ENCODE measurements at places on chromosomes 5 and 9.

DNA sequence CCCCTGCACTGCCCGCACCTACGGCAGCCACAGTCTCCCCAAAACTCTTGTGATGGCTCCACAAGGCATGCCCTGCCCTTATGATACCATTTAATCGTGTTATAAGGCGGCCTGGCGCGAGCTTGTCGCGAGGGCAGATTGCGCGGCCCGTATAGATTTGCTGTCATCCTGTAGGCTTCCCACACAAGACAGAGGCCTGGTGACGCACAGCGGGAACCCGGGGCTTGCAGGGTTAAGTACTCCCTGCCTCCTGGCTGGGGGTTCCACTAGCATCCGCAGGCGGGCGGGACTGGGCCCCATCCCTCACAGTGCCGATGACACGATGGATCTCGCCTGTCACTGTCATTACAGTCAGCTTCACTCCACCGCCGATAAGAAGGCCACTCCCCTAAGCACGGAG, 364.9 kb upstream of the IRX2 start:
- DNase-seq = no peak

DNA sequence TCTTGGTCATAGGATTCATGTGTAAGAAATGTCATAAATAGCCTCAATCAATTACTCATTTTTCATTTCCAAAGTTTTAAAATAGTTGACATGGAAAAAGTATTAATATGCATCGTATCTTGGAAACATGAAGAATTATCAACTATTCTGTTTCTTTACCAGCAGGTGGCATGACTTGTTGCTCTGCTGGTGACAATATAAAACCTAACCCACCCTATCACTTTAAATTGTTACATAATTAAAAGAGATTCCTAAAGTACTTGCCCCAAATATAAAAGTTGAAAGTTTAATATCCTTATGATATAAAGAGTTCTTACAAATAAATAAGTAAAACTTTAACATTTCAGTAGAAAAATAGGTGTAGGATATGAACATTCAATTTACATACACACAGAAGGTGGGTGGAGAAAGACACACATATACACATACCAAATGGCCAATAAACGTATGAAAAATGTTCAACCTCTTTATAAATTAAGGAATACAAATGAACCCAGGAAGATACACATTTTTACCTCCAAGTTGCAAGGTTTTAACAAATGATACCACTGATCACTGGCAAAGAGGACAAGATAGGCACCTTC, 30.6 kb downstream of the MAP1B start:
- no peak for DNase-seq

DNA sequence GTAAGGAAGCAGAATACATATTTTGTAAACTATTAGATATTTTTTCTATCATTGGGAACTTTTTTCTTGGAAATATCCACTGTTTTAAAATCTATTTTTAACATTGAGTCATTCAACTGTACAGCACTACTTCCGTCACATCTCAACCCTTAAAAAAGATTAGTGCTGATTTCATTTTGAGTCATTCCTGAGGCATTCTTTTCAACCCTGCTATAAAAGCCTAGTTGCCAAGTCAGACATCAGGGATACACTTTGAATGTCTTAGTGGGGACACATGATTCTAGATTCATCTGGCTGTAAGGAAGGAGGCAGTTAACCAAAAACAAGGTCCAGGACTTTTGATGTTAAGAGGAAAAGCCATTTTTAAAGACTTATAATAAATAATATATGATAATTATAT, 160.9 kb downstream of the GIN1 start:
- DNase-seq = no peak

DNA sequence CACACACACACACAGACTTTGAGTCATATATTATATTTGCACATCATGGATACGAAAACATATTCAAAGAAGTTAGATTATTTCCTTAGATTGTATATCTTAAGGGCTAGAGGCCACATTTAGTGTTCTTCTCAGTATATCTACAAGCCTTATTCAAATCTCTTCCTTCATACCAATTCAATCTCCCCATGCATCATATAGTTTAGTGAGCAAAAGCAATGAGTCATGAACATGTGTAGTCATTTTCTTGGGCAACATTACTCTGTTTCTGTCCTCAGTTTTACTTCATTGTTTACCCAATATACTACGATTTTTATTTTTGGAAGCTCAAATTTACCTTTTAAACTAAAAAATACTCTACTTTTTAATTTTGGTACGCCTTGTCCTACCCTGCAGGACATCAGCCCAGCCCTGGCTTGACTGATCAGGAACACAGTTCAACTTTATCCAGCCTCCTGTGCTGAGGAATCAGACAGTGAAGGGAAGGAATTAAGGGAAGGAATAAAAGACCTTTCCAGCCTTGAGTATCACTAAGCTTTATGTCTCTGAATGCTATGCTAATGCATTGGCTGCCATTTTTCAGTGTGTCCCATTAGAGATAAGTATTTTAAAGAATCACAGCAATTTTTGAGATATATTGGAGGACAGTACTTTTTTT, 101.7 kb upstream of the FST start:
- DNase-seq = no peak

DNA sequence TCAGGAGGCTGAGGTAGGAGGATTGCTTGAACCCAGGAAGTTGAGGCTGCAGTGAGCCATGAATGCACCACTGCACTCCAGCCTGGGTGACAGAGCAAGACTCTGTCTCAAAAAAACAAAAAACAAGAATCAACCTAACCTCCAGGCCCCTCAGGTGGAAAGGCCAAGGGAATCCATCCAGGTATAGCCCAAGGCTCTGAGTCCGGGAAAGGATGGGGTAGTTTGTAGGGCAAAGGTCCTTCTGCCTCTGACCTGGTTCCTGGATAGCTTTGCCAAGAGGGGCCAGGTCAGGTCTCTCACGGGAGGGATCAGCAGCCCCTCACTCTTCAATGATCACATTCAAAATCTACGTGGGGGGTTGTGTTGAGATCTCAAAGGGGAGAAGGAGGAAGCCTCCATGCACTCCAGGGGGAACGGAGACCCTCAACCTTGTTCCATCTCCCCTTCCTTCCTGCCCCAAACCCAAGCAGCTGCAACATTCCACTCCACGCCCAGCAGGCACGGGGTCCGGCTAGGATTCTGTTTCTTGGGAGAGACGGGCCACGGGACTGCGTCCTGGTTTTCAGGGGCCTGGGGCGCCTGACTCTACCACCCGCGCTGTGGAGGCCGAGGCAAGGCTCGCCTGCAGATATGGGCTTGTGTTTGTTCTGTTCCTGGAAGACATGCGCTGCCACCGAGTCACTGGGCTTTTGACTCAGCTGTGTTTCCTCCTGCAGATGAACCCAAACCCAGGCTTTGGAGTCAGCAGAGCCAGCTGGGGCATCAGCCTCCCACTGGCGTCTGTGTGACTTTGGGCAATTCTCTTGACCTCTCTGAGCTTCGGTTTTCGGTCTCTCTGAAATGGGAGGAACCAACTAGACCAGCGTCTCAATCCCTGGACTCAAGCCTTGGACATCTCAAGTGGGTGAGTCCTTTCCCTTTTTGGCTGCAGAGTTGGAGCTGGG, 35.5 kb downstream of the PLPP7 start:
- DNase-seq = no peak

DNA sequence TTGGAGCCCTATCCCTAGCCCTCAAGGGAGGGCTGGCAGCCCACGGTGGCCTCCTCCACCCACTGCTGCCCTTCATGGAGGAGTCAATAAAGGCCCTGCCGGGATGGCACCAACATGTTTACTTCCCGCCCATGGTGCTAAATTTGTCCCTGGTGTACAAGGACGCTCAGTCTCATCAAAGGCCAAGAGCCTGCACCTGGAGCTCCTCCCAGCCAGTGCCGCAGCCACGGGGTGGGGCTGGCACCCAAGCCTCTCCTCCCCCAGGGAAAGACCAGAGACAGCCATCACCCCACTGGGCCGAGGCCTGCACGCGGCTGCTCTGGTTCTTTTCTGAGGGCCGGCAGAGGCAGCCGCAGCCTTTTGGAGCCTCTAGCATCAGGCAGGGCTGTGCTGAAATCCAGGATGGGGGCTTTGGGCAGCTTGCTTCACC, 34.8 kb upstream of the RXRA start:
- no peak for DNase-seq

- no peak for DNase-seq
Measured at GRCh38 chr9:97072285-97072776, 33.4 kb upstream of the CTSV start.

- DNase-seq = no peak
Measured at GRCh38 chr5:88248743-88249540, 19.7 kb downstream of the TMEM161B start.

DNA sequence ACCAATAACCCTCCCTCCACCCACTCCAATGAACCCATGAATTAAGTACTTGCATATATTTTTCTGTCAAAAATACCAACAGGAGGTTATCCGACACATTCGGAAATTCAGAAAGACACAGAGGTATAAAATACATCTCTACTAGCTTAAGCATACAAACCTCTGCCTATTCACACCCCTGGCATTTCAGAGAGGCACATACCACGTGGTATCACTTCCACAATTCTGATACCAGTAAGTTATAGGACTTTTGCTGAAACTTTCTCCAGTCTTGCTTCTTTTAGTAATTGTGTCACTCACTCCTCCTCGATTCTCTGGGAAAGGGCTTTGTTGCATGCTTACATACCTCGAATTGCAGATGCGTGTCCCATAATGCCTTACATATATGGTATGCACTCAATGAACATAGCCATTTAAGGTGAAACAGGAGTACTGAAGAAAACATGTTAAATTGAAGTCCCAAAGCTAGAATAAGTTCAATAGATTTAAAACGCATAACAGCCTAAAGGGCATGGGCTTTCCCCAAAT, 58.1 kb downstream of the TLE1 start:
- no peak for DNase-seq

DNA sequence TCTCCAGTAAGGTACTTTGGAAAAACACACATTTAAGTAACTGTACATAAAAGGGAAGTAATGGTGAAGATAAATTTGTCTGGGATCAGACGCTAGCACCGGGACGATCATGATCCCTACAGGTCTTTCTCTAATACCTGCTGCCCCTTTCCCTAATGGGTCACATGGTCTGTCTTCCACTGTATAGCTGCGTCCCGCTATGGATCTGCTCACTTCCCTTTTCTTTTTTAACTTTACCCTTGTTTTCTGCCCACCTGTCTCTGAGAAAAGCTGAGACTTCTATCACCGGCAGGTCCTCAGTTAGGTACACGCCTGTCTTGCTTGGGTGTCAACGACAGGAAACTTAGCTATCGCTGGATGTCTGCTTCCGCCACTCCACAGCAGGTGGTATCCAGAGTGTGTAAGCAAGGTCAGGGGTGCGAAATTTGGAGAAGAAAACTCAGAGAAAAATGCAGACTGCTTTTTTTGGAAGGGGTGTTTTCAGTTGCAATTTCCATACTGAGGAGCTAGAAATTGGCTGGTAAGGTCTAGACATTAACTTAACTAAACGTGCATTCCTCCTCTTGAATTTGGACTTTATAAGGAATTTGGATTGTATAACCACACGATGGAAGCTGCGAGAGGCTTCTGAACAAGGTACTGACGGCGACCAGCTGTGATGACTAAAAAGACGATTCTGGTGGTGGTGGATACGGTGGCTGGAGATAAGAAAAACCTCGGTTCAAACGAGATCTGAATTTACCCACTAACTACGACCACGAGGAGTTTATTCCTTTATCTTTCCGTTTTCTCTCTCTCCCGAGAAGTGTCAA, 1.1 kb upstream of the ICE1 start:
- no peak for DNase-seq

DNA sequence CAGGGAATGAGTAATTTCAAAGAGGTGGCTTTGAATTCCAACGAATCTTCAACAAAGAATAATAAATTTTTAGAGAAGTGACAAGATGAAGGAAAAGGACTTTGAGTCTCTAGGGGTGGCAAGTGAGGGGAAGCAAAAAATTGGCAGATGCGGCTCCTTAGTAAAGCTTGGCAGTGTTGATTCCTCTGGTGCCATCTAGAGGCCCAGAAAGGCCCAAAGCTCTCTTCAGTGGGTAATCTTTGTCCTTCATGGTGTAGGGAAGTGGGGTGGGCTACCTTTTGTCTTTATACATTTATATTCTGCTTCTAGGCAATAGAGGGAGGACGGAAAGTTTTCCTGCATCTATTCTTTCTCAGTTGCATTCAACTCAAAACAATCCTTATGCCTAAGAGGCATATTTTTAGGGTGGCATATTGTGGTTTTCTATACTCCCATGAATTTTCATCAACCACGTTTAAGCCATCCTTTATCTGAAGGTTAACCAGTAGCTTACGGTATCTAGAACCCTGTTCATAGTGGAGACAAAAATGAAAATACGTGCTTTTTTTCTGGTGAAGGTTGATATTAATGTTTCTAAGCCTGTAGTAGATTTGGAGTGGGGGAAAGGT, 17.5 kb upstream of the ROPN1L start:
- peak; percentile 18 for DNase-seq

- no peak for DNase-seq
Measured at GRCh38 chr5:128775558-128775957, 189.7 kb upstream of the SLC27A6 start.

DNA sequence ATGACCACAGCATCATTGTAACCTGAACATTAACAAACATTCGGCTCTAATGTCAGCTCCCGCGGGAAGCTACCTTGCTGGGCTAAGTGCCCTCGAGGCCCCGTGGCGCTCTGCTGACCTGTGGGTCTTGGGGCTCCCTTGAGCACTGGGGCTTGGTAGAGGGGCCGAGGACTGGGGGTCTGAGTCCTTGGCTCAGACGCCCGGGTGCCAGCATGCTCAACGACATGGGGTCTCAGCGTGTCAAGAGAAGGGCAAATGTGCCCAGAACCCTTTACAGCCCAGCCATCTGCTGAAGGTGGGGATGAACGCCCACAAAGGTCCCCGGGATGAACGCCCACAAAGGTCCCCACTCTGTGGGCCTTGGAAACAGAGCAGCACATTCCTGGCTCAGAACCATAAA, 39.7 kb upstream of the SARDH start:
- no peak for DNase-seq

GRCh38 chr9:2859776-2860379, 16.0 kb upstream of the PUM3 start:
- DNase-seq = peak; percentile 48

DNA sequence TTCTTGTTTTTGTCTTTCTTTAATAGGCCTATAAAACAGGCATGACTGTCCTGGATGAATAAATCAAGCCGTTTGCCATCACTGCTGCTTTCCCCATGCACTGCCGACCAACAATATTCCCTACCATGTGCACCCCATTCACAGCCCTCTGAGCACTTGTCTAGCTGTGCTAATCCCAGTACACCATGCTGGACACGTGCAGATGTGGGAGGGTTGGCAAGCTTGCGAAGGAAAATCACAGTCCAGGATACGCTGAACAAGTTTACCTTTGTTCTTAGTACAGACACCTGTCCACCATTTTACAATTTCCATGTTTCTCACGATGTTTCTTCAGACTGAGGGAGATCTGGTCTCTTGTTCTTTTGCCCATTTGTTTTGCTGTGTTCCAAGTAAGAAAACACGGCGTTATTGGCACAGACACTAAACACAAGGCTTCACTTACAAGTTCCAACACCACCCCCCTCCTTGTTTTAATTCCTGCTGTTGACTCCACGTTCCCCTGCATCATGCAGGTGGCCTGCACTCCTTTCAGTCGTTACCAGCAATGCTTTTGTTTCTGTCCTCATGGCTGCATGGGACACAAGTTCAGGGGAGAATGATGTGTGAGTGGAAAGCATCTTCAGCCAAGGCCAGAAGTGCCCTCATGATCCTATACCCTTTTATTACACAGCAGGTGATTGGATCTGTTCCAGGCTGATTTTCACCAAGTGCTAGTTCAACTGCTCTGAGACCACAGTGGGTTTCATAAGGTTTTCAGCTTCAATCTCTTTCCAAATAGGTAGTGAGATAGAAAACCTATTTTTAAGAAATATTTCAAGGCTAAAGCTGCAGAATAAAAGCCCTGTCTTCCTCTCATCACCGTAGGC, 608.9 kb downstream of the IRX1 start:
- DNase-seq = no peak

- no peak for DNase-seq
Measured at GRCh38 chr5:42547141-42547540, 123.9 kb downstream of the GHR start.

- DNase-seq = no peak
Measured at GRCh38 chr9:2208465-2208864, 193.3 kb downstream of the SMARCA2 start.
